Left ventricle myocardium inferior (tissue), 1 donor: ENCODE measurements at places on chromosomes 5 and 9.
A peak's percentile ranks its signal among the peaks of the same experiment; 100 is the strongest.

GRCh38 chr5:56305001-56305950 is 72.1 kb upstream of the ANKRD55 start:
- DNase-seq, result no peak

- peak; percentile 13 for DNase-seq
Measured at GRCh38 chr9:93114169-93114983, 18.4 kb downstream of the CARD19 start.

GRCh38 chr5:108233617-108234155 is 148.2 kb downstream of the FBXL17 start:
- no peak for DNase-seq

- DNase-seq, result no peak
Measured at GRCh38 chr9:124510650-124511425, 3.6 kb upstream of the NR5A1 start.

GRCh38 chr9:123331346-123332060 is 24.5 kb upstream of the CRB2 start:
- no peak for DNase-seq

- no peak for DNase-seq
Measured at GRCh38 chr9:71472400-71472799, 295.9 kb downstream of the CEMIP2 start.

- DNase-seq, result peak; percentile 18
Measured at GRCh38 chr5:57434227-57434640, 48.4 kb downstream of the ACTBL2 start.
